ENCODE measurements at places on chromosomes 2 and 18. TPM values are rescaled to one million over a fixed set of nuclear protein-coding genes. Genes with fewer than 3 reads are reported as not detected.

The LYPD6 gene
- total RNA-seq: 0.82 TPM

The MEX3C gene
- 55.1 TPM for total RNA-seq

DNA sequence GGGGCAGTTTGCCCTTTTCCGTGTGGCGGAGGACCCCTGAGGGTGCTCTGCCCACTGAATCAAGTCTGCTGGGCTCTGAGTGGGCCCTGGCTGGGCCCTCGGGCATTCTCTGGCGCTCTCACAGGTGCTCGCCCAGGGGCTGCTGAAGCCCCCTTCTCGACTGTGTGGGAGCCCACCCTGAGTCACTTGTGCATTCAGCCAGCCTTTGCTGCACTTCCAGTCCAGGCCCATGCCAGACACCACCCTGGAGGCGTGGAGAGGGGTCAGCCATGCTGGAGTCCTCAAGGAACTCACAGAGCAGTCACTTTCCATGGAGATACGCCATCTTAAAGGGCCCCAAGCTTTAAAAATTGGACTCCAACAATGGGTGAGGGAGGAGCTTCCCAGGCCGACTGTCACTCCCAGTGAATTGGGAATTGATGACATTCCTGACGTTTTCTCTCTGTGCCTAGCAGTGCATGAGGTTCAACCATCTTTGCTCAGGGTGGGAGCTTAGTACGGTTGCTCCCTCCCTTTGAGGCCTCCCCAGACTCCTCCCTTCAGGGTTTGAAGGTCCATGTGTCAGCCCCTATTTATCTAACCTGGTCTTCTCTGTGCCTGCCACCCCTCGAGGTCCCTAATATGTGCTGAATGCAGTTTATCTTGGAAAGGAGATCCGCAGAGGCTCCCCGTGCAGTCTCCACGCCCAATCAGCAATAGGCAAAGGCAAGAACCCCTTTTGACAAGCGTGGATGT, 71.8 kb upstream of the HS6ST1 start:
- H3K27ac ChIP-seq: no peak overlapping the region
- no peaks in the 10 kb centered on the region for H3K36me3 ChIP-seq
- H3K4me1 ChIP-seq: peaks cover 27% of the 10 kb centered on the region

DNA sequence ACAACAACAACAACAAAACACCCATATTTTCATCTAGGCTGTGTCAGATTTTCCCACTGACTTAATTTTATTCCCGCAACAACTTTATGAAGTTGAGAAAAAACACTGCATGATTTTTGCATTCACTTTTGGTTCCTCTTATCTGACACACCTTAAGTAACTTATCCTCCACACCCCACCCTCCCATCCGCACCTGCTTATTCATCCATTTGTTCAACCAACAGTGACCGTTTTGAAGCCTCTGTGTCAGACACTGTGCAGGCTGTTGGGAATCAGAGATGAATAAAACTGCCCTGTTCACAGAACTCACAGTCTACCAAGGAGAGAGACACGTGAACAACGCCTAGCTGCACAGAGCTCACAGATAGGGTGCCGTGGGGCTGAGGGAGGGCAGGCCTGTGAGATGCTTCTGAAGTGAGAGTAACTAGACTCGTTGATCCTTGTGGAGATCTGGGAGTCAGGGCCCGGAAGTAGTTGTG, 7.4 kb downstream of the CNNM4 start:
- DNase-seq: no peak
- peaks cover 16% of the 10 kb centered on the region for H3K4me1 ChIP-seq
- H3K4me3 ChIP-seq: no peak overlapping the region
- no peak overlapping the region for H3K27ac ChIP-seq

- no peaks in the 10 kb centered on the region for H3K36me3 ChIP-seq
- H3K27ac ChIP-seq: no peak overlapping the region
- H3K27me3 ChIP-seq: peaks cover 6% of the 10 kb centered on the region
- no peak for DNase-seq
- no peak overlapping the region for H3K4me3 ChIP-seq
These were observed 772.2 kb upstream of the CHAC2 start for GRCh38 chr2:52995424-52995823.

DNA sequence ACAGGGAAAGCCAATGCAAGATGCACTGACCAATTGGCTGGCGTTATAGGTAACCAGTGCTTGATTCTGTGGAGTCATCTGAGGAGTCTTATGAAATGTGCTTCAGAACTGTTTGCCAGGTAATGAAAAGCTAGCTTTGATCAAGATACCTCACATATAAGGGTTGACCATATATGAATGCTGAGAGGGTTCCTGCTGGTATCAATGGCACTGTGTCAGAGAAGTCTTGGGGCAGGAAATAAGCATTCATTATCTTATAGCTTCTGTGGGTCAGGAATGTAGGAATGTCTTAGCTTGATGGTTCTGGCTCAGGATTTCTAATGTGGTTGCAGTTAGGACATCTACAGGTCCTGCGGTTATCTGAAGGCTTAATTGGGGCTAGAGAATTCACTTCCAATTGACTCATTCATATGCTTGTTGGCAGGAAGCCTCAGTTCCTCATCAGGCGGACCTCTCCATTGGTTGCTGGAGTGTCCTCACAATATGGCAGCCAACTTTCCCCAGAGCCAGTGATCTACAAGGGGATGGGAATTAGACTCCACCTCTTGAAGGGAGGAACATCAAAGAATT, 22.1 kb upstream of the TCF7L1 start:
- H3K4me1 ChIP-seq: peaks cover 2% of the 10 kb centered on the region
- no peak overlapping the region for H3K27ac ChIP-seq
